ENCODE measurements at places on chromosomes 2 and 18.

DNA sequence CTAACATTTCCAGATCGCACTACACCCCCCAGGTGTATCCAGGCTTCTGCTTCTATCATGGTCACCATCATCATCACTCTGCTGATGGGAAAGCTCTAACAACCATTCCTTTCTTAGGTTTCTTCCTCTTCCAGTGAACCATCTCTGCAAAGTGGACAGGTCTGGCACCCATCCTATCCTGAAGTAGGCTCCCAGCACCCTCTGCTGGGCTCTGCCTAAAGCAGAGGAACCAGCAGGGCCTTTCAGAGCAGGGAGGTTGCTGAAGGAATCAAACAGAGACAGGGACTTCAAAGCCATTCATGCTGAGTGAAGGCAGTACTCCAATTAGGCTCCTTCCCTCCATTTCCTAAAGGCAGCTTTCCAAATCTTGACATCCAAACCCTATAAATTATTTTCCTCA lies 27.2 kb upstream of the SATB2 start:
- DNase-seq: no peak

DNA sequence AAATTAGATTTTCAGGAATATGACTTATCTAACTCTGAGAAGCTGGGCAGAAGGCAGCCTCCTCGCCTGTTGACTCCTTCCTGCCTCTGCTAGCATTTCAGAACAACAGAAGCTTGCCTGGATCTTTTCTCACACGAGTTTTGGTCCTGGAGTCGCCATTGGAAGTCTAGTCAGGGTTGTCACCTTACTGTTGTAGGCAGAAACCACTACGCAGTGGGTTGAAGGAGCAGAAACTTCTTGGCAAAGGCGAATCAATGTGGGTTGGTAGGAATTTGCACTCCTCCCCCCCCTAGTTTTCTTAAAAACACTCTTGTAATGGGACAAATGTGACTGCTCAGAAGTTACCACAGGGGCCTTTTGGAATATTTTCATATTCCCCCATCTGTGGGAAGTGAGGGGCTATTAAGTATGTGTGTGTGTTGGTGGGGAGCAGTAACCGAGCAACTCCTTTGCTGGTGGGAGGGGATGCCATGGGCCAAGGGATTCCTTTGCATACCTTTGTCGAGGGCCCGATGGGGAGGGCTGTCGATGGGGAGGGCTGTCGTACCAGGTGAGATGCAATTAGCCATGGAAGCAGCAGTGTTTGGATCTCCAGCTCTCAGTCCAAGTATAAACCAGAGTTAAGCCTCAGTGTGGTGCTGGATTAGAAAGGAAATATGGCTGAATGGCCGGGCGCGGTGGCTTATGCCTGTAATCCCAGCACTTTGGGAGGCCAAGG lies 117.4 kb downstream of the FMNL2 start:
- no peak for DNase-seq

- DNase-seq: no peak
Measured at GRCh38 chr2:24107-24506, 22.2 kb downstream of the FAM110C start.

DNA sequence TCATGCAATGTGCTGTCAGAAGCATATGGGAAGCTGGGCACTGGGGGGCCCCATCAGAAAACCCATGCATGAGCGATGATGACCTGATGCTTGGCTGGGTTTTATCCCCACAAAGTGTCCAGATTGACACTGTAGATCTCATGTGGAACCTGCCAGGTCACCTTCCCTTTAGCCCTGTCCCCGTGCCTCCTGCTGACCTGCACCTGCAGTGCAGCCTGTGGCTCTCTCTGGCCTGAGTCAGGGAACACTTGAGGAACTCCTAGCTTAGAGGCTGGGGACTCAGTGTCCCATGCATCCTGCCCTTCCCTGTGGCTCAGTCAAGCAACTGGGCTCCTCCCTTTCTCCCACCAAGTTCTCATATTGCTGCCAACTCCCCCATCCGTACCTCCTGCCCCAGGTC lies 57.7 kb downstream of the PDCL3 start:
- DNase-seq: no peak

GRCh38 chr18:24024425-24024824 lies 9.9 kb downstream of the TTC39C start:
- DNase-seq: no peak

- DNase-seq: peak; percentile 79
Measured at GRCh38 chr2:196170213-196170605, 1.2 kb downstream of the STK17B start.
